ENCODE measurements at places on chromosomes 7 and 10.

DNA sequence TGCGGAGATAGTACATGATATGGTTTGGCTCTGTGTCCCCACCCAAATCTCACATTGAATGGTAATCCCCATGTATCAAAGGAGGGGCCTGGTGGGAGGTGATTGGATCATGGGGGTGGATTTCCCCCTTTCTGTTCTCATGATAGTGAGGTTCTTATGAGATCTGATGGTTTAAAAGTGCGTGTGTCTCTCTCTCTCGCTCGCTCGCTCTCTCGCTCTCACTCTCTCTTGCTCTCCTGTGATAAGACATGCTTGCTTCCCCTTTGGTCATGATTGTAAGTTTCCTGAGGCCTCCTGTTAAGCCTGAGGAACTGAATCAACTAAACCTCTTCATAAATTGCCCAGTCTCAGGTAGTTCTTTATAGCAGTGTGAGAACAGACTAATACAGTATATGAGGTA, 171.9 kb downstream of the NSUN6 start:
- DNase-seq = no peak

GRCh38 chr10:26513101-26513500, 75.0 kb downstream of the APBB1IP start:
- no peak for DNase-seq

GRCh38 chr10:57689596-57690297, 577.9 kb downstream of the IPMK start:
- DNase-seq = no peak

DNA sequence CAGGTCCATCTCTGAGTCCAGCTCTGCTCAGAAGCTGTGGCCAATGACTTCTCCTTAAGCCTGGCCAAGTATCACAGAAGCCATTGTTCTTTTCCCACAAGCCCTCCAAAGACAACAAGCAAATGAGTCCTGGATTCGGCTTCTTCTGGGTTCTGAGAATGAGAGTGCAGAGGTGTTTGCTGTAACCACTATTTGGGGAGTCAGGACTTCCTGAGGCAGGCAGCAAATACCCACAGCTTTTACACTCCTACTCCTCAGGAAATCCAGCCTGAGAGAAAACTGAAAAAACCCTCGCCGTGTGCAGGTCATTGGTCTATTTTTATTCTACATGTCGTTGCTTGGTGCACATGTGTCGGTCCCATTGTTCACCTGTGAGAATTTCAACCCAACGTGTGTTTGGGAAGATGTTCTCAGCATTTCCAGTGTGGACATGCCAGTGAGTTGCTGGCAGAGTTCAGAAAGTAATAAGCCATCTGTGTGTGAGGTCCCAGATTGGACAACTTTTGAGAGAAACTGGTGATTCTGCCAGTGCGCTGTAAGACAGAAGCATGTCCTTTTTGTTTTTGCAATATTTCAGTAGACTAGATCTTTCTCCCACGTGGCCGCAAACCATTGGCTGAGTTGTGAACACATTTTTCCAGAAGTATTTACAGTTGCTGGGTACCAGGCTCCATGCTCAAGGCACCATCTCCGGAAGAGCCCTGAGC, 121.6 kb upstream of the LYZL2 start:
- no peak for DNase-seq

- no peak for DNase-seq
Measured at GRCh38 chr7:25103773-25104172, 21.3 kb downstream of the CYCS start.

- no peak for DNase-seq
Measured at GRCh38 chr10:78520737-78521430, 487.2 kb downstream of the RPS24 start.

DNA sequence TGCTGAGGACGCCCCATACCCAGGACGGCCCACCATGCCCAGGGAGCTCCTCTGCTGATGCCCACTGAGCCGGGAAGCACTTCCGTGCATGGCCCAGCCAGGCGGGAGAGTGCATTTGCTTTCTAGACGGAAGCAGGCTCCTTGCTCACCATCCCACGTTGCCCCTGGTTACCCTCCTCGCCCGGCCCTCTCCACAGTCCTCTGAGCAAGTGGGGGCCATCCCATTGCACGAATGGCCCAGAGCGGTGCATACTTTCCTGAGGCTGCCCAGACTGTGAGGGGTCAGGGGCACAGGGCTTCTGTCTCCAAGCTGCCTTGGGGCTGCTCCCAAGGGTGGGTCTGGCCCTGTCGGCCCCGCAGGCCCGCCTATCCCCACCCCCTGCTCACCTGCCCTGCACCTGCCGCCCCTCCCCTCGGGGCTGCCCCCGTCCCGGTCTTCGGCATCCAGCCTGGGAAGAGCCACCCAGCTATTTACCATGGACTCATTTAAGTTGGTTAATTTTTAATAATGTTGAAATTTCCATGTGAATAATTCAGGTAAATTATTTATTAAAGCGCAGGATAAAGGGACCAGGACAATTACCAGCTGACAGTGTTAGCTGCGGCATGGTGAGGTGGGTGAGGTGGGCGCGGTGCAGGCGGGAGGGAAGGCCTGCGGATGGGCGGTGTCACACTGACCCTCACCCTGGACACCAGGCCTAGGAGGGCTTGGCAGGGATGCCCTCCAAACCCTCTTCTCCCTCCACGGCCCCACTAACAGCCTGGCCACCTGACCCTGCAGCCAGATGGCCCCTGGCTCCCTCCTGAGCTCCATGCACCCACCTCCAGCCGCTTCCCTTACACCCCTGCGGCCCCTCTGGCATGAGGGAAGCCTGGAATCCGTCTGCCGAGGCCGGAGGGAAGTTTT, 104.4 kb downstream of the MICALL2 start:
- peak; percentile 50 for DNase-seq

DNA sequence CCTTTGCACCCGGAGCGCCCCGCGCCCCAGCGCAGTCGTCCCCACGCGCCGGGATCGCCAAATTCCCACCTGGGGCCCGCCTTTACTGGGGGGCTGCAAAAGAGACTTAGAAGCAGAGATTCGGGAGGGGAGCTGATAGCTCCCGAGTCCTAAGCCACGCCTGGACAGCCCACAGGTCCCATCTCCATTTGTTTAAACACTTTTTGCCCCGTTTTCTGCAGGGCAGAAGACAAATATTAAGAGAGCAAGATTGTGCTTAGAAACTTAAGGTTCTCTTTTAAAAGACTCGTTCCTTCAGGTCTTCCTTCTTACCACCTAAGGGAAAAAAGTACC, 299.1 kb upstream of the NFE2L3 start:
- DNase-seq = no peak

- no peak for DNase-seq
Measured at GRCh38 chr7:5646846-5647245, 134.6 kb downstream of the RNF216 start.

DNA sequence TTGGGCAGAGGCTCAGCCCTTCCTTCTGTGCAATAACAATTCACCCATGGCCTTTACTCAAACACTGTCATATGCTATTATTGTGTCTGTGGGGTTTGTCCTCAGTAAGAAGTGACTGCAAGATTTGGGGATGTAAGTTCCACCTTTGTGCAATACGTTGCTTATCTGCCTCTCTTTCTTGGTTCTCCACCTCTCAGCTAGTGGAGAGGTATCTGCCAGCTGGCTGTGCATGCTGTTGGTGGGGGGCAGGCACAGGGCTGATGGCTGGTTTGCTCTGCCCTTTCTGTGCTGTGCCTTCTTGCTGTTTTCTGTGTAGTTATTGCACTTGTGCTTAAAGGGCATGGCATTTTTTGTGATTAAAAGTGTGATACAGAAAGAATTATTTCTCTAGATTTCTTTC, 36.2 kb downstream of the CNNM1 start:
- no peak for DNase-seq

GRCh38 chr7:120504386-120504785, 231.4 kb downstream of the KCND2 start:
- no peak for DNase-seq

- DNase-seq = no peak
Measured at GRCh38 chr10:18879284-18879683, 169.3 kb upstream of the MALRD1 start.

- no peak for DNase-seq
Measured at GRCh38 chr10:132294561-132295318, 13.0 kb downstream of the STK32C start.

DNA sequence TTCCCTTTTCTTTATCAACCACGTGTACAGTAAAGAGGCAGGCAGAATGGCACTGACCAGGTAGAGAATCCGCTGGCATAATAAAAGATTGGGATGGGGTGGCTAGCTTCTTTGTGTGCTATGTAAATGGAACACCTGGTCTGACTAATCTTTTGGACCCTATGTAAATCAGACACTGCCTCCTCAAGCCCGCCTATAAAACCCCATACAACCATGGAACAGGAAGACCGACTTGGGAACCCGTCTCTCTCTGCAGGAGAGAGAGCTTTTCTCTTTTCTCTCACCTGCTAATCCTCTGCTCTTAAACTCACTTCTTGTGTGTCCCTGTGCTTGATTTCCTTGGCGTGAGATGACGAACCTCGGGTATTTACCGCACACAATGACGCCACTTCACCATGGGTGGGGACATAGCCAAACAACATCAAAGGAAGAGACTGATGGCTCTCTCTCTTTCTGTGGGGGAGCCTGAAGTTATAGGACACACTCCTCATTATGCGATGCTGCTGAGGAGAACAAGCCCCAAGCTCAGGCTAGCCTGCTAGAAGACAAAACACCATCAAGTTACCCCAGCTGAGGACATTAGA, 94.2 kb downstream of the ARL5B start:
- DNase-seq = no peak

DNA sequence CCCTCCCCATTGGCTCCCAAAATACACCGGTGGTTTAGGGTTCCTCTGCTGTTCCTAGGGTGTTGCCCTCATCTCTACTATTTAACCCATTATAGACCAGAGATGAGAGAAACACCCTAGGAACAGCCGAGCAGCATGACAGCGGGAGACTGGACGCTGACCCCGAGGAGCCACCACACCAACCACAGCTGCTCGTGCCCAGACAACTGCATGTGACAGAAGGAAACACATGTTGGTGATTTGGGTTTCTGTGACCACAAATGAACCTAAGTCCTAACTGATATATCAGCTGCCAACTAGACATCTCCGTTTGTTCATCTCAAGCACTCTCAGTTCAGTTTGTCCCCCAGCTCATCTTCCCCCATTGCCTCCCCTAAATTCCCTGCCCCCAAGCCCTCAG, 13.4 kb downstream of the CFAP43 start:
- no peak for DNase-seq

- DNase-seq = no peak
Measured at GRCh38 chr10:95813054-95813685, 57.2 kb downstream of the ENTPD1 start.

GRCh38 chr7:1123715-1124114, 35.8 kb downstream of the GPER1 start:
- DNase-seq = peak; percentile 79

GRCh38 chr7:51528172-51528571, 211.6 kb upstream of the COBL start:
- no peak for DNase-seq

DNA sequence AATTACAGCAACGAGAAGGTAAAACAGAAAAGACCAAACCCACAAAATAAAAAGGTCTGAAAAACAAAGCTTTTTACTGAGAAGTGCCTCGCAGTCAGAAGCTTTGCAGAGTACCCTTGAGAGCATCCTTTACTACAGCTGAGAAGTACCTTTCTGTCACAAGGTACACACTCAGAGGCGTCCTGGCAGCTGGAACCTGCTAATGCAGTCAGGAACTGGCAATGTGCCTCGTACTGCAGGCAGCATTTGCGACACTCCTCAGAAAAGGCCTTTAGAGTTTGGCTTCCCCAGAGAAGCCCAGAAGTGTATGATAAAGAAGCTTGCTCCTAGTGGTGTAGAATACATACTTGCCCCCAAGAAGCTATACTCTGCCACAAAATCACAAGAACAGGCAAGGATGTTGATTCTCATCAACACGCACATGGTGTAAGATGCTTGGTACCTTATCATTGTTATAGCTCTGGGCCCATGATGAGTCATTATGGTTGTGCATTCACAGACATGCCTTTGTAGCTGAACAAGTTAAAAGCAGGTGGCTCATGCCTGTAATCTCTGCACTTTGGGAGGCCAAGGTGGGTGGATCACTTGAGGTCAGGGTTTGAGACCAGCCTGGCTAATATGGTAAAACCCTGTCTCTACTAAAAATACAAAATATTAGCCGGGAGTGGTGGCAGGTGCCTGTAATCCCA, 2.0 kb upstream of the GTPBP4 start:
- DNase-seq = no peak

DNA sequence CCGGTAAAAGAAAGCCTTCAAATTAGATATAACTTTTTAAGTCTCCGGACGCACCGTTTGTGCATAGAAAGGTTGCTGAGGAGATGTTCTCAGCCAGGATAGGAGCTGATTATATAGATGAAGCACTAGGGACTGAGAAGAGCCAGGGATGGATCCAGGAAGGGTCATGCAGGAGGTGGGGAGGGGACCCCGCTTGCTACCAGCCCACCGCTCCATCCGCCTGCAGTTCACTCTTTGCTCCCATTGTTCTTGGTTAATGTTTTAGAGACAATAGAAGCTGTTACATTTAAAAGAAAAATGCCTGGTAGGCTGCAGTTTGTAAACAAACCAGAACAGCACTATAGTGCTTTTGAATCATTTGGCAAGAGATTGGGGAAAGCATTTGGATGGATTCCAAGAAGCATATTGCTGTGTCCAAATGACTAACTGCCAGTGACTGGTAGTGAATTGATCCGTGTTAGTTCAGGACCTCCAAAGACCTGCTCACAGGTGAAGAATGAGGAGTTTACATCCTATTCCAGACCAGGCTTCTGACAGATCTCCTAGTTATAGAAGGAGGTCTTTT, 175.9 kb upstream of the TAC1 start:
- DNase-seq = no peak

DNA sequence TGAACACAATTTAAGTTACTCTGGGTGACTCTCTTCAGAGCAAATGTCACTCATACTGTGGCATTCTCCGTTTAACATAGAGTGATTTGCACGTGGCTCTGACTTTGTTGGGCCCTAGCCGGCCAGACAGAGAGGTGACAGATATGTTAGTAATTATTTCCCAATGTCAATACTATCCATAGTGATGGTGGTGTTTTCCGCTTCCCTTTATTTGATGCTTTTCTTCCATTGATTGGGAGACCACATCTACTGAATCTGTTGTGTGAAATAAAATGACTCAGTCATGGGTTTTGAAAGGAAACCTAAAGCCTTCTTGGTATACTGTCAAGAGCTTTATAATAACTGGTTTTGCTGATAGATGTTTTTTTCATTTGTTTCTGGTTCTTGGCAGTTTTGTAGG, 7.4 kb downstream of the AVL9 start:
- DNase-seq = no peak

GRCh38 chr10:103573205-103573487, 79.6 kb downstream of the NEURL1 start:
- DNase-seq = no peak

GRCh38 chr10:83075815-83076355, 1063.4 kb upstream of the GHITM start:
- peak; percentile 40 for DNase-seq

- DNase-seq = no peak
Measured at GRCh38 chr7:3455806-3456595, 154.9 kb downstream of the SDK1 start.

- DNase-seq = peak; percentile 99
Measured at GRCh38 chr7:140672382-140673062, at the start of gene ADCK2. Gene ADCK2 (plus strand): TSS chr7:140672945. CDS start chr7:140673331, 386 bp downstream.

- DNase-seq = peak; percentile 60
Measured at GRCh38 chr10:86899670-86900276, 57.6 kb downstream of the MMRN2 start.

All from SK-N-SH (cell line).